Activated CD4-positive, alpha-beta T cell treated with anti-CD3 and anti-CD28 coated beads, Interleukin-2, amount 50 U/mL, for 48 hours (primary cell): ENCODE measurements at places on chromosomes 7 and 10.

- no peak for DNase-seq
Observed at GRCh38 chr7:50664461-50664922, 99.3 kb upstream of the DDC start.

- peak; percentile 13 for DNase-seq
Observed at GRCh38 chr10:1149793-1150637, 93.8 kb downstream of the WDR37 start.

DNA sequence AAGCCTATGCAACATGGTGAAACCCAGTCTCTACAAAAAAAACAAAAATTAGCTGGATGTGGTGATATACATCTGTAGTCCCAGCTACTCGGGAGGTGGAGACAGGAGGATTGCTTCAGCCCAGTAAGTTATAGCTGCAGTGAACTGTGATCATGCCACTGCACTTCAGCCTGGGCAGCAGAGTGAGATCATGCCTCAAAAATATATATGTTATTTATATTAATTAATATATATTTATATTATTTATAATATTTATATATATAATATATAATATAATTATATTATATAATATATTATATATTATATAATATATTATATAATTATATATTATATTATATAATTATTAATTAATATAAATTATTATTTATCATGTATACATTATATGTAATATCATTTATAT lies 1158.4 kb upstream of the AUTS2 start:
- DNase-seq, result no peak

DNA sequence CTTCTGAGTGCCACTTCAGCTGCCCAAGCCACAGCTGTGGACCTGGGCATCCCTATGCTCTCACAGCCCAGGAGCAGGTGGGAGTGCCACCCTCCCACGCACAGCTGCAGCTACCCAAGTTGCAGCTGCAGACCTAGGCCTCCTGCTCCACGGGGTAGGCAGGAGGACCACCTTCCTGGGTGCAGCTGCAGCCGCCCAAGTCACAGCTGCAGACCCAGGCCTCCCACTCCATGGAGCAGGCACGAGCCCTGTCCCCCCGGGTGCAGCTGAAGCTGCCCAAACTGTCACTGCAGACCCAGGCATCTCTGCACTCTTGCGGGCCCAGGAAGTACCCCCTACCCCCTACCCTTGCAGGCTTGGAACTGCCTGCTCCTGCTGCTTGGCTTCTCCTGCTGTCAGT lies 260.2 kb downstream of the XPNPEP1 start:
- DNase-seq, result no peak

DNA sequence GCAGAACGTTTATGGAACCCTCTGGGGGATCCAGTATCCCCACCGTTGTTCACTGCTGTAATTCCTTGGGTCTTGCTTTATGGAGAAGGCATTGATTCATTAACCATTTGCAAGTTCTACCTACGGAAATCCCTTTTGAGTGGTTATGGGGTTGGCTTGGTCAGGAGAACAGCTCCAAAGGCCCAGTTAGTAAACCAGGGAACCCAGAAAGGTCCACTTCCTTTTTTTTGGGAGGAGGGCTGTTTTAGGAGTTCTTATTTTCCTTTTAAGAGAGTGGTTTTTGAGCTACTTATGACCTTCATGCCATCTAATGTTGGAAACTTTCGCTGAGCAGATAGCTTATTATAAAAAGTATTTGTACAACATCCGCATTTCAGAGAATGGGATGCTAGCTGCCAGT lies 1.3 kb downstream of the POR start:
- DNase-seq, result no peak

- DNase-seq, result no peak
Observed at GRCh38 chr10:62133618-62134017, 135.0 kb downstream of the RTKN2 start.

DNA sequence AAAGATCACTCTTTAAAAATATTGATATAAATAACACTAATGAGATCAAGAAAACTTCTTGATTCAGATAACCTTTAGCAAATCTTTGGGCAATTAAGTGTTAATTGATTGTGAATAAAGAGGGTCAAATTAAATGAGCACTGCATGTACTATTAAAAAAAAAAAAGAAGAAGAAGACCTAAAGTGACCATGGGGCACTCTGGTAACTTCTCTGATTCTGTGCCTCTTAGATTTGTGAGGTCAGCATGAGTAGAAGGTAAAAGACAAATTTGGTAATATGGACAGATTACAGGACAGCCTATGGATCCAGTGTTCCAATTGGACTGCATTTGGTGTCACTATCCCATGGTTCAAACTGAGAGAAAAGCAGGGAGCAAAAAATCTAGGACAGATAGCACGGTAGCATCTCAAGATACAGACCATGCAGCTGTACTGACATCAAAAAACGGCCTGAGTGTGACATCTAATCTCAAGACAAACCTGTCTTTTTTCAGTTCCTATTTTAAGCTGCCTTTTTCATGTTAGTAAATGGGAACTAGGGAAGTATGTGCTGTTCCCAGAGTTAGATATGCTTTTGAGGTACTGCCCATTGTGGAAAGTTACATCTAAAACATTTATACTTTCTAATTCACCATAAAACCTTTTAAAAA lies 128.0 kb downstream of the KCND2 start:
- no peak for DNase-seq

- DNase-seq, result no peak
Observed at GRCh38 chr10:128630787-128631252, 504.6 kb upstream of the MKI67 start.

DNA sequence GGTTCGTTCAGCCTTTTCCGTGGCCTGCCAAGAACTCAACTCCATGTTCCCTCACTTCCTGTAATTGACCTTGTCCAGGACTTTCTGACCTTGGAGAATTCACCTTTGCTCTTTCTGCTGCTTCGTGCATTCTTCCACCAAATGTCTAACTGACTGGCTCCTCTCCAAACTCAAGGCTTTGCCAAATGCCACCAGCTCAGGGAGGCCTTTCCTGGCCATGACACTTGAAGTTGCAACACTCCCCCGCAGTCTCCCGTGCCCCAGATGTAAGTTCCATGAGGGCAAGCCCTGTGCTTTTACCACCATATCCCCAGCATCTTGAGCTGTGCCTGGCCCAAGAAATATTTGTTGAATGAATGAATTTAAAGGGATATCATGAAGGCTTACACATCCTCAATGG lies 238.4 kb downstream of the ARHGAP21 start:
- no peak for DNase-seq

GRCh38 chr7:34751725-34752643 lies 94.0 kb downstream of the NPSR1 start:
- DNase-seq, result no peak

DNA sequence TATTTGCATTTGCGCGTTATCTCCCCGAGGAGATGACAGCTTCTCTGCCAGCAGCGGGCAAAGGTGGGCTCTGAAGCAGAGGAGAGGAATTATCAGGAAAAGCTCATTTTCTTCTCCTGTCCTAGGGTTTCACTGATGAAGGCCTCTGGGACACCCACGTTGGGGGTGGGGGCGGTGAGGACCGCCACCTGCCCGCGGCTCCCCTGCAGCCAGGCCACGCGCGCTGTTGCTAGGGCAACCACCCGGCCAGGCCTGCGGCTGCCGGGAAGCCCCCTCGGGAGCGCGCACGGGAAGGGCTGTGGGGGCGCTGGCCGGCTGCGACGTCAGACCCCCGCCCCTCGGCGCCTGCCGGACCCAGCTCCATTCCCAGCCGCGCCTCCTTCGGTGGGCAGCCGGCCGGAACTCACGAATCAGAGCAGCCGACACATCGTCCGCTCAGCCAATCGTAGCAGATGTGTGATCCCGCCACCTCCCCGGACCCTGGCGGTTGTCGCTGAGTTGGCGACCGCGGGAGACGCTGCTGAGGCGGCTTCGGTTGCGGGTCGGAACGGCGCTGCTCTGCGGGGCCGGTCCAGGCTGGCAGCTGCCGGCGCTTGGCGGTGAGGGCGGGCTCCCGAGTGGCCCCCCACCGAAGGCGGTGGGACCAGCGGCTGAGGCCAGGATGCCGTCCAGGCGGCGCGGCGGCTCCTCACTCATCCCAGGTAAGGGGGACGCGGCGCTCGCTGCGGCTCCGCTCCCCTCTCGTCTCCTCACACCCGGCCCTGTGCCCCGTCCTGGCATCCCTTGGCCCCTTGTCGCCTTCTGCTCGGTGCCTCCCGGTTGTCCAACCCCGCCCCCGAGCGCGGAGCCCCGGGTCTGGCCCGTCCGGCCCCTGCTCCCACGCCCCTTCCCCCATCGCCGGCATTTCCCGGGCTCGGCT lies at the start of gene TPST1:
TSS of gene TPST1 (plus strand) at position 513 of the 919 bp plus-strand sequence. CDS start 35,092 bp downstream, outside the sequence.
- DNase-seq, result peak; percentile 84

DNA sequence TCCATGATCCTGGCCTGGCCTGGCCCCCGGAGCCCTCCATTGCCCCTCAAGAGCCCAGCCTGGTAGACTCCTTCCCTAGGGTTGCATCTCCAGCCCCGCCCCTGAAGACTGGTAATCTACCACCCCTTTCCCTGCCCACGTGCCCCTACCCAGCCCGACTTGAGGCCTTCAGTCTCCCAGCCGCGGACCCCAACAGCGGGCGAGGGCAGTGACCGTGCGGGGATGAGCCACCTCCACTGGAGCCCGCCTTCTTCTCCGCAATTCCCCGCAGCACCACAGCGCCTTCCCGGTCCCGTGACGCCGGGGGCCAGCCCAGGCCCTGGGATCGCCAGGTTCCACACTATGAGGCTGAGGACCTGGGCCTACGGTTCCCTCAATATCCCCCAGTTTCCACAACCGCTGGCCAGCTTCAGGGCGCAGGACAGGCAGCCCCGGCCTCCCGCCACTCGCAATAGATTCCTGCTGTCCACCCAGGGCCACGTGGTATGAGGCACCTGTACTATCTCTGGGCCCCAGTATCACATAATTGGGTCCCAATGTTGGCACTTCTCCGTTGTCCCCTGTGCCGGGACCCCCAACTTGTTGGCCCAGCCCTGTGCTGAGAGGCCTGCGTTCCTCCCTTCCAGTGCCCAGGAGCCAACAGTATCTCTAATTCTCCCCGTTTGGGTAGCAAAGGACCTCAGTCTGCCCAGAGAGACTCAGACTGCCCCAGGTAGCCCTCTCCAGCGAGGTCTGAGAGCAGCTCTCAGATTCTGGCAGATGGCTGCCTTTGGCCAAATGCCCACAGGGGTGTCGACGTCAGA lies 1.1 kb upstream of the GPRIN2 start:
- DNase-seq, result no peak

GRCh38 chr7:130872756-130873448 lies 138.9 kb upstream of the KLF14 start:
- DNase-seq, result no peak

GRCh38 chr10:11387044-11387443 lies 224.4 kb downstream of the USP6NL start:
- DNase-seq, result no peak

DNA sequence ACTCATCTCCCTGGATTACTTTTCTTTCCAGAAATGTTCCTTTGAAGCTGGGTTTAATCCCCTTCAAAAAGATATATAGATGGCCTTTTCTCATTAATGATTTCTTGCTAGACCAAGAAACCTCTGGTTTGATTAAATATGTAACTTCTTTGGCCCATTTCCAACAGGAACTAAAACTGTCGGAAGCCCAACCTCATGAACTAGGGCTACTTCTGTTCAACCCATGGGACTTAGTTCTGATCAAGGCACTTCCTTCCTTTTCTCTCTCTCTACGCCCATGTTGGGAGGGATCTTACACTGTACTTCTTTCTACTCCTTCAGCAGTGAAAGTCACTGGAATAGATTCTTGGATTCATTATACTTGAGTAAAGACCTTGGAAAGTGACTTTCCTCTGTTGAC lies 83.6 kb downstream of the TMEM106B start:
- DNase-seq, result no peak

DNA sequence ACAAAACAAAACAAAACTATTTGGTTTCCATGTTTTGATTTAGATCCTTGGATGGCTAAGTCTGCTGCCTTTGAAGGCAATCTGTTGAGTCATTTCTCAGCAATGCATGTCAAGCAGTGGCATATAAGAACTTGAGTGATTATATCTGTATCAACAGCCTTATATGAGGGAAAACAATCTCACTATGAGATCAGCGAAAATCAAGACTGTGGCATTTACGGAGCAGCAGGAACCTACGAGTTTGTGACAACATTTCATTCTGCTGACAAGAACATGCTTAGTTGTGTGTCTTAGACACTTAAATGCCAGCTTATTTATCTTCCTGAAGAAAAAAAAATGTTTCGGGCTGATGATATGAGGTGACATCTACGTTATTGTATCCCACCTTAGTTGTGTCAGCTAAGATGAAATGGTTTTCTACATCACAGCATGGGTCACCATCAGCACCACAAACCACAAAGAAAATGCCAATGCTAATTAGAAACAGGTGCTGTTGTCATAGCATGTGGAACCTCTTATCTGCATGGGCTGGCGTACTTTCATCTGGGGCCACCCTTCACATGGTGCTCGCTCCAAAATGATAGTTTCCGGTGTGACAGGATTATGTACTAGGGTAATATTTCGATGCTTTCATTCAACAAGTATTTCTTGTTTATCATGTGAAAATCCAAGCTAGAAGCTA lies 1085.5 kb downstream of the SORCS1 start:
- DNase-seq, result no peak

GRCh38 chr7:45893996-45894664 lies 5.8 kb downstream of the IGFBP1 start:
- no peak for DNase-seq

DNA sequence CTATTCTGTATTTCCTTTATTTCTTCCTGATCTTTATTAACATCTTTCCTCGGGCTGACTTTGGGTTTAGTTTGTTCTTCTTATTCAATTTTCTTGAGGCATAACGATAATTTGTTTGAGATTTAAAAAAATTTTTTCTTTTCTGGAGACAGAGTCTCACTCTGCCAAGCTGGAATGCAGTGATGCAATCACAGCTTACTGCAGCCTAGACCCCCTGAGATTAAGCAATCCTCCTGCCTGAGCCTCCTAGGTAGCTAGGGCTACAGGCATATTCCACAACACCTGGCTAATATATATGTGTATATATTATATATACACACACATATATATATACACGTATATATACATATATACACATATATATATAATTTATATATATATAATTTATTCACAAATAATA lies 540.2 kb downstream of the NXPH1 start:
- no peak for DNase-seq

DNA sequence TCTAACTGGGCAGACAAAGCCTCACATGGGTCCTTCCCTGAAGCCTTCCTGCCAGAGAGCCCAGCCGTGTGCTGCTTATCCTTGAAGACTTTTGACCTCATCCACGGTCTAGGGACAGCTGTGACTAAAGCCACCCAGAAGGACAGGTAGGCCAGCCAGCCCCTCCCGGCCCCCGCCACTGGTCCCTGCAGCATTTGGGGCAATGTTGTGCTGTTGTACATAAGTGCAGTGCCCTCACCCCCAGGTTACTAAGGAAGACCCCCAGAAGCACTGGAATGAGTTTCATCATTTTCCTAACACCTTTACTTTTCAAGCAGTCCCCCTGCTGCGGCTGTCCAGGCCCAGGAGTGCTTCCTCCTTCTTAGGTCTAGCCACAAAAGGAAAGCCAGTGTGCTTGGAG lies 43.0 kb downstream of the TMEM209 start:
- no peak for DNase-seq

DNA sequence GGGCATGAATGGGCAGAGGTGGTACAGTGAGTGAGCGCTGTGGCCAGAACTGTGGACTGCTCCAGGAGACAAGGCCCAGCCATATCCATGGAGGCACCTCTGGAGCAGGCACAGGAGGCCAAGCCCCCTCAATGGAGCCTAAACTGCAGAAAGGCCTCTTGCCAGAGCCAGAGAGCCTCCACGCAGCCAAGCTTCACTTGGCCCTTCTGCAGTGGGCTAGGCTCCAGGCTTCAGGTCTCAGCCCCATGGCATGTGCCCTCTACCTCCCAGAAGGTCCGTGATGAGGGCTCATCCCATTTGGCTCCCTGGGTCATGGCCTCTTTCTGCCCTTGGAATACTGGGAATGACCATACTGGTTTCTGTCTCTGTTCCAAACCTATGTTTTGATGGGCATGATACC lies 8.9 kb downstream of the PDE1C start:
- DNase-seq, result no peak

GRCh38 chr7:20444030-20444800 lies 113.5 kb downstream of the ITGB8 start:
- no peak for DNase-seq
